ENCODE measurements at places on chromosomes 12 and 14.
A peak's percentile ranks its signal among the peaks of the same experiment; 100 is the strongest.

GRCh38 chr14:71472356-71473340 is 459.6 kb upstream of the RGS6 start:
- DNase-seq, result no peak

GRCh38 chr12:10497602-10498001 is 8.1 kb upstream of the EIF2S3B start:
- no peak for DNase-seq

DNA sequence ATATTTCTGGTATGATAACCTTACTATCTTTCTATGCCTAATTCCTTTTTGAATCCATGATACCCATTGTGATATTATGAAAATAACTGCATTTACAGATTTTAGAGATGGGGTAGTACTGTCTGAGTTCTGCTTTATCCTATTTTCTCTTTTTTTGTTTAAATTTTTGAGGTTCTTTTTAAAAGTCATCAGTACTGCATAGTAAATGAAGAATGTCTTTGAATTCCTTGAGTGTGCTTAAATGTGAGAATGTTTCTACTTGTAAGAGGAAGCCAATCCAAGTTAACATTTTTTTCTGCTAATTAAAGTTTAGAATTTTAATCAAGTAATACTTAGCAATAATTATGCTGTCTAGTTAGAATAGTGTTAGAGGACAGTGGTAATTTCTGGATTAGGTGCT is 474.6 kb downstream of the PCNX1 start:
- no peak for DNase-seq

- no peak for DNase-seq
Measured at GRCh38 chr12:85280984-85281630, 1.1 kb downstream of the ALX1 start.

DNA sequence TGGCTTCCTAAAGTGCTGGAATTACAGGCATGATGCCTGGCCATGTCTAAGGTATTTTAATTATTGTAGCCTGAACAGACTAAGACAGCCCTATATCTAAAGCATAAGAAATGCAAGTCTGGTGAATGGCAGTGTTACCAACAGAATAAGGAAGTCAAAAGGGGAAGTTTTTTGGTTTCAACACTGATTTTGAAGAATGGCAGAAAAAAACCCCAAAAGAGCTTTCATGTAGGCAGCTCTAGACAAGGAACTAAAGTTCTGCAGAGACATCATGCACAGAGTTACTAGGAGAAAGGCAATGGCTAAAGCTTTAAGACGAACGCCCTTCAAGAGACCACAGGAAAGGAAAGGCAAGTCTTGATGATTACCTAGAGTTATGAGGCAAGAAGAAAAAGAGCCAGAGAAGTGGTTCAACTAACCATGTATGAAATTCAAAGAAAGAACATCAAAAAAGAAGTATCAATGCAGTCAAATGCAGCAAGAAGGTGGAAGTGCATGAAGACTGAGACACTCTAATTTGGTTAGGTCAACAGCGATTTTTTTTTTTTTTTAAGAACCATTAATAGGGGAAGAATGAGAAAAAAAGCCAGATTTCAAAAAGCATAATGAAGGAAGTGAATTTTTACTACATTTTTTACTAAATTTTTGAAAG is 50.8 kb downstream of the RPS6KA5 start:
- DNase-seq, result no peak

GRCh38 chr14:50489851-50490250 is 42.5 kb downstream of the MAP4K5 start:
- DNase-seq, result no peak

GRCh38 chr12:9761419-9761781 is 699 bp upstream of the CD69 start:
- no peak for DNase-seq

DNA sequence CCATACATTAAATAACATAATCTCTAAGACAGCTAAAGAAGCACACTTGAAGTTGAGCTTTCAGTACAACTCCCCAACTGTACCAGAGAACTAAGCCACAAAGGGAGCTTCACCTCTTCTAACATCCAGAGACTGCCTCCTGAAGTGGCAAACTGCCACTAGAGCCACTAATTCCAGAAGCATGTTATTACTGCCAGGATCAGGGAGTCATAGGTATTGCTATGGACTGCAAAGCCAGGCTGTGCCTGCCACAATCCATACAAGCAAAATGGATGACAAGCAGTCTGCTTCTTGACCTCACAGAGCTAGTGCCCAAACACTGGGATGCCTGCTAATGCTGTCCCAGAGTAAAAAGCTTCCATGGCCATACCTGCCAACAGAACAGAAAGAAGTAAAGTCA is 160.1 kb downstream of the STXBP6 start:
- DNase-seq, result peak; percentile 54

- DNase-seq, result no peak
Measured at GRCh38 chr12:64450711-64451486, 1.0 kb upstream of the TBK1 start.

DNA sequence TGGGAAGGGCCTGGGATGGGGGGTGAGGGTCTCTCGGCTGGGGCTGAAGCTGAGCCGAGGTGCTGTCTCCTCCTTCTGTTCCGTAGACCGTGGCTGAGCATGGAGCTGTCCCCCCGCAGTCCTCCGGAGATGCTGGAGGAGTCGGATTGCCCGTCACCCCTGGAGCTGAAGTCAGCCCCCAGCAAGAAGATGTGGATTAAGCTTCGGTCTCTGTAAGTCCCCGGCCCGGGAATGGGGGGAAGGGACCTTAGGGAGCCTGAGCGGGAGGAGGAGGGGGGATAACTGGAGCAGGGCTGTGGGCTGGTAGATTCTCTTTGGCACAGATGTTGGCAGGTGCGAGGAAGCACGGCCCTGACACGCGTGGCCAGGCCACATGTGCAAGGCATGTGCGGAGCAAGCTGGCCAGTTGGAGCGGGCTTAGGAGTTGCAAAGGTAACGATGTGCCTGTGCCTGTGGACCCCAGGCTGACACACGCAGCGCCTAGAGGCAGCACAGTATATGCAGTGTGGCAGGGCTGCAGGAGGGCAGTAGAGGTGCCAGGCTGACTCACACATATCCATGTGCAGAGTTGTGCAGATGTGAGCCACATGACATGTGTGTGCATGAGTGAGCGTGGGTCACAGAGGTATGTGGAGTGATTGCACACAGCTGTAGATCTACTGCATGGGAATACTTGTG is 512 bp downstream of the PDE1B start:
- no peak for DNase-seq

GRCh38 chr14:86372402-86372801 is 842.5 kb downstream of the FLRT2 start:
- no peak for DNase-seq

All from NCI-H226 (cell line).